ENCODE measurements at places on chromosomes 3 and 15. TPM values are rescaled to one million over a fixed set of nuclear protein-coding genes. Genes with fewer than 3 reads are reported as not detected.

The NCEH1 gene
- polyA plus RNA-seq, result 4.8 TPM

The NEO1 gene
- 159 TPM for polyA plus RNA-seq

The TMEM108 gene
- polyA plus RNA-seq, result 2.3 TPM

The APPL1 gene
- 47.6 TPM for polyA plus RNA-seq

The IQCH gene
- 6.9 TPM for polyA plus RNA-seq
